ENCODE measurements at places on chromosomes 2 and 18.

GRCh38 chr2:80169811-80170594 lies 134.5 kb downstream of the LRRTM1 start:
- DNase-seq, result peak; percentile 26

GRCh38 chr2:170873035-170873692 lies 55.9 kb upstream of the GORASP2 start:
- peak; percentile 21 for DNase-seq

- DNase-seq, result no peak
These were observed 539.8 kb upstream of the RAB6C start for GRCh38 chr2:129439406-129440302.

DNA sequence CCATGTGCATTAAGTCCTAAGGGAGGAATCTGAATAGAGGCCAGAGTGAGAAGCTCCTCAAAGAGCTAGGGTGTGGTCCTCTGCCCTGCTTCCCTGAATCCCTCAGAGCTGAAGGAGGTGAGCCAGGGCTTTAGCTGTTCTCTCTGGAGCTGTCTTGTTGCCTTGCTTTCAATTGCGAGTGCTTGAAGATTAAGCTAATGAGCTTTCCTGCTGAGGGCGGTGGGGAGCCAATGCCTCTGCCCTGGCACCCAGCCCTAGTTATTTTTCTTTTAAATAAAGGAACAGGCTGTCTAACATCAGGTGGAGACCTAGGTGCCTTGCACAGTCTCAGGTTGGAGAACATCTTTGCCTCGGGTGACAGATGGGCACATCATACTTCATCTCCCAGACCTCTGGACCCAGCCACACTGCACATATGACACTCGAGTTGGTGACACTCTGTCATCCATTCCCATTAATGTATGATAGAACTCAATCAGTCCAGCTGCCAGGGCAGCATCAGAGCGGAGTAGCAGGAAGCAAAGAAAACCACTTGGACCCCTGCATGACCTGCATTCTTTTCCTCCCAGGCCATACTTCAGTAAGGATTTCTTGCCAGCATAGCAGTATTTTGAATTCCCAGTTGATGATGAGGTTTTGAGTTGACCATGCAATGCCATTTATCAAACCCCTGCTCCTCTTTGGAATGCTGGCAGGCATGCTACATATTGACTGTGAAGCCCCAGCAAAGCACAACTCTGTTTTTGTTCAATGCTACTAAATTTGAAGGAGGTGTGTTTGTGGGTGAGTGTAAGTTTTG lies 292.7 kb downstream of the RNF144A start:
- DNase-seq, result no peak

DNA sequence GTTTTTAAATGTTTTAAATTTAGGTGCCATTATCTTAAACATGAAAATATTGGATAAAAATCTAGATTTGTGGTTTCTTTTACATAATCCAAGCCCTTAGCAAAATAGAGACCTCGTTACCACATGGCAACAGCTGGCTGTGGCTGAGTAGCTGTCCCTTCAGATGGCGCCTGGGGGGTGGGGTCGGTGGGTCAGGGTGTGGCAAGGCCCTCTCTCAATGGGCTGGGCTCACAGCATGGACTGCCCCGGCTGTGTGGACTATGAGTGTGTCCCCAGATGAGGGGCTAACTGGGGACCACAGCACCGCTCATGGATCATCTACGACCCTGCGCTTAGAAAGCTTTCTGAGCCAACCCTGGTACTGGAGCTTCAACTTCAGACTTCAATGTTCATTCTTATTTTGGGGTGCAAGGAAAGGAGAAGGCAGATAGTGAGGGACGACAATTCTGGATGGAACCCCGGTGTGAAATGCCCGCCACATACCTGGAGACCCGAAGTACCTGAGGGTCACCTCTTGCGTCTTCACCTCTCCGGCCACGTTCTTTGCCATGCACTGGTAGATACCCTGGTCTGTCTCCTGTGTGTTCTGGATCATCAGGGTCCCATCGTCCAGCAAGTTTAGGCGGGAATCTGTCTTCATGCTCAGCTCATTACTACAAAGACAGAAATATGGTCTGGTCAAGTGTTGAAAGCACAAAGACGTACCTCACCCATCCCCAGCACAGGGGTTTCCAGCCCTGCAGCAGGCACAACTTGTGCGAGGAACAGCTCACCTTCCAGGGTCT lies 71.0 kb downstream of the PXDN start:
- no peak for DNase-seq

GRCh38 chr18:51195086-51195450 lies 2.4 kb downstream of the MEX3C start:
- no peak for DNase-seq
